DMS79 (cell line): ENCODE measurements at places on chromosomes 5 and 9.

DNA sequence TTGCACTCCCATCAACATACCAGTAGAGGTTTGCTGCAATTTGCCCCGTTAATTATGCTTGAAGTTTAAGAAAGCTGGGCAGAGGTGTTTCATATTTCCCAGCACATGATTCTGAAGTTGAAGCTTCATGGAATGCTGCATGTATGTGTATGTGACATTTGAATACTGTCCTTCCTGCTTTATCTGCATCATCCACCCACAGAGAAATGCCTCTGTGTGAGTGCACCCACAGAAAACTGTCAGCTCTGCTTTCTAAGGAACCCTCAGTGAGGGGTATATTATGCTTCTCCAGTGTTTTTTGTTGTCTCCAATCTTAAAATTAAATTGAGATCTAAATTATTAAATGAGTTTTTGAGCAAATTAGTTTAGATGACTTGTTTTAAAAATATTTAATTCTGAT is 358.1 kb upstream of the PIK3R1 start:
- DNase-seq, result no peak

DNA sequence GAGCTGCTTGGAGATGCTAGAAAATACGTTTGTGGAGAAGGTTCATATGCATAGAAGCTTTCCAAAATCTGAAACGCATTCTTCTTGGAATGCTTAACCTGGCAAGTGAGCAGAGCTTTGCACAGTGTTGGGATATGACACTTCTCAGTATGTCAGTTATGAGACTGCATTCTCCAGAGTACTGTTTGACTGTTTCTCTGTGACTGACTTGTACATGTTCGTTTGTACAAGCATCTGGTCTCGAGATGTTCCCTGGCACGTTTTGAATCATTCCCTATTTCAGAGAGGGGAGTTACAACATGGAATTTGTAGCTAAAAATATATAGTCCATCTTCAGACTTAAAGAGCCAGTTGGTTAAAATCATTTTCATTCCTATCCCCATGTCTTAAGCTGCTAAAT is 272.4 kb downstream of the ARRDC3 start:
- DNase-seq, result no peak

DNA sequence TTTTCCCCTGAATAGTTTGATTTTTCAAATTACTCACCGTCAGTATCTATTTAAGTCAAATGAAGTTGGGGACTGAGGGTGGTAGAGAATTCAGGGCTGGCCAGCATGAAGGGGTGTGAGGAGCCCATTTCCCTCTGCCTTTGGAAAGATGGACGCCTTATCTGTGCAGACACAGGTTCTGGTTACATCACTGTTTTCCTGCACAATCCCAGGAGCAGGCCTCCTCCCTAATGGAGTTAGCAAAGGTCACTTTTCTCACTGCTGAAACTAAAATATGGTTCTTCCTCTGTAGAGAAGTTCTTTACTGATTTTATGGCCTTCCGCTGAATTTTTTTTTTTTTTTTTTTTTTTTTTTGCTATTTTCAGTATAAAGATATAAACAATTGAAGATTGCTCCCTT is 69.1 kb downstream of the FOXD1 start:
- no peak for DNase-seq

- no peak for DNase-seq
These were observed 4.7 kb upstream of the PPP1R26 start for GRCh38 chr9:135474915-135475314.

- DNase-seq, result no peak
These were observed 41.6 kb downstream of the ADAMTS12 start for GRCh38 chr5:33850100-33850594.

DNA sequence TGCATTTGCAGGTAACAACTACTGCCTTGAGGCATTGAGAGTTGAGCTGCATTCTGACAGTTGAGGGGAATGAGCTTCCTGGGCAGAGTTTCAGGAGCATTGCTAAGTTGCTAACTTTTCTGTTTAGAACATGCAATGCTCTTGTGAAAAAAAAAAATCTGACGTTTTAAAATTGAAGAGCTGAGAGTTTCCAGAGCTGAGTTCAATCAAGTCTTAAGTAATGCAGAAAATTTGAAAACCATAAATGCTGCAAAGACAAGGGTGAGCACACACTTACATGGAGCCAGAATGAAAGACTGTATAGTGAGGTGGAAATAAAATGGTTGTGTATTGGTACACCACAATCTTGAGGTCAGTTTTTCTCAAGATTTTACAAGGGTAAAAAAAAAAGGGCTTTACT is 166.0 kb downstream of the GABRB2 start:
- no peak for DNase-seq

GRCh38 chr5:132915681-132916080 is 42.2 kb downstream of the LEAP2 start:
- DNase-seq, result no peak

DNA sequence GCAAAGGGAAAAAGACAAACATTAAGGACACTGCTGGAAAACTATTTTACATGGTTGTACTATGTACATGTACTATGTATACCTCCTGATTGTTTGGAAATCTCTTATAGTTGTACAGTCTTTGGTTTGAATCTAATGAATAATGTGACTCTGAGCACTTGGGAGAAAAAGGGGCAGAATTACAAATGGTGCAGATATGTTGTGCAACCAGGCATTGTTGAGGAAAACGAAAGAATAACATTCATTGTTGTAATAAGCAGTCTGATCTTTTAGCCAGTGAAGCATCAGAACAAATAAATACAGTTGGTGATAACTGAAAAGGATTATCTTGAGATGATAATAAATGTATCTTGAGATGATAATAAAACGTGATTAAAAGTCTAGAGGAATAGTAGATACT is 87.2 kb downstream of the CSNK1G3 start:
- DNase-seq, result no peak

GRCh38 chr9:137365056-137365455 is 57.9 kb downstream of the EXD3 start:
- DNase-seq, result no peak

- DNase-seq, result no peak
These were observed 67.8 kb downstream of the ENTREP1 start for GRCh38 chr9:69392826-69393225.

GRCh38 chr9:69388596-69388995 is 63.6 kb downstream of the ENTREP1 start:
- no peak for DNase-seq

DNA sequence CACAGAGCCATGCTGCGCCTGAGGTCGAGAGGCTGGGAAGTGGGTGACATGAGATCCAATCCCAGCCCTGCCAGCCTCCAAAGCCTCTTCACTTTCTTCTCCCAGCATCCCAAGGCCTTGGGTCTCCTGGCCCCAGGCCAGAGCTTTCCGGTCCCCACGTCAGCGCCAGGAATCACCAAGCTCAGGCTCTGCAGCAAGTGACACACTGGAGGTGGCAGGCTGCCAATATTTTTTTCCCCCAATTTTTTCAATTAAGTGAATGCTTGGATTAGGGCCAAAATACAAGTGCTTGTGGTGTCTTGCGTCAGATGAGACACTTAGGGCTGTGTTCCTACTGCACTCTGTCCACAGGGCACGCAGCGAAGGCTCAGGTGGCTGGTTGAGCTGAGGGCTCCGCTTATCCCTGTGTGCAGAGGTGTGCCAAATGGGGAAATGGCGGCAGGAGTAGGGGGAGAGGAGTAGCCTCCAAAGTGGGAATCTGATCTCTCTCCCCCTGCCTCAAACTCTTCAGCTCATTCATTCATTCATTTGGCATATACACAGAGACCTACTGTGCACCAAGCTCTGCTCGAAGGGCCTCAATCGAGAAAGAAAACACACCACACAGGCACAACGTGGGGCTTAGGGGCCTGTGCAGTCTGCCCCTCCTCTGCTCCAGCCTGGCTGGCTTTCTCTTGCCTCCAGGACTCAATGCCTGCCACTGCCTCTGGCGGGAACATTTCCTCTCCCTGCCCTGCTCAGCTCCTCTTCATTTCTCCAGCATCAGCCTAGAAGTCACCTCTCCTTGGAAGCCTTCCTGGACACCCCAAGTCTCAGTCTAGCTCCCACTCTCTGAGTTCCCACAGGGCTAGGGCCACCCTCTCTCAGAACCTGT is 16.6 kb downstream of the SH3PXD2B start:
- DNase-seq, result peak; percentile 96

DNA sequence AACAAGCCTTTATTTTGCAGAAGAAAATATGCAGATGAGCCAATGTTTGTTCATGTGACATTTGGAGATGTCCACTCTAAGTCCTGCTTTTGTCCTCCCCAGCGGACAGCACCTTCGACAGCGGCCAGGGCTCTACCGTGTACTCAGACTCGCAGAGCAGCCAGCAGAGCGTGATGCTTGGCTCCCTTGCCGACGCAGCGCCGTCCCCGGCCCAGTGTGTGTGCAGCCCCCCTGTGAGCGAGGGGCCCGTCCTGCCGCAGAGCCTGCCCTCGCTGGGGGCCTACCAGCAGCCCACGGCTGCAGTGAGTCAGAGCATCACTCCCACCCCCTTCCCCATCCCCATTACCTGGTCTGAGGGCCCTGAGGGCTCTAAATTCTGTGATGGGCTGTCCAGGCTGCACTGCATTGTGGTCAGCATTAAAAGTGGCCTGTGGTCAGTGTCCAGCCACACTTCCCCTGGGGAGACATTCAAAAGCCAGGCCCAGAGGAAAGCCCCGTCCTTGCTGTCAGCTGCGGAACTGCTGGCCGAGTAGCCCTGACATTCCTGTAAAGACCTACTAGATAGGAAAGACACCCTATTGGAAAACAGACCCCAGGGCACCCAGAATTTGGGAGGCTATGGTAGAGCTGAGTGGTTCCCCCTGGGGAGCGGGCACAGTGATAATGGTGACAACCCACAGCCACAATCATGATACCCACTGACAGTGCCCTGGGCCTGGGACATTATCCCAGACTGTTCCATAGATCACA is 69.0 kb downstream of the WNK2 start:
- DNase-seq, result no peak

- DNase-seq, result no peak
These were observed 140.2 kb upstream of the SGCD start for GRCh38 chr5:156186760-156187159.

DNA sequence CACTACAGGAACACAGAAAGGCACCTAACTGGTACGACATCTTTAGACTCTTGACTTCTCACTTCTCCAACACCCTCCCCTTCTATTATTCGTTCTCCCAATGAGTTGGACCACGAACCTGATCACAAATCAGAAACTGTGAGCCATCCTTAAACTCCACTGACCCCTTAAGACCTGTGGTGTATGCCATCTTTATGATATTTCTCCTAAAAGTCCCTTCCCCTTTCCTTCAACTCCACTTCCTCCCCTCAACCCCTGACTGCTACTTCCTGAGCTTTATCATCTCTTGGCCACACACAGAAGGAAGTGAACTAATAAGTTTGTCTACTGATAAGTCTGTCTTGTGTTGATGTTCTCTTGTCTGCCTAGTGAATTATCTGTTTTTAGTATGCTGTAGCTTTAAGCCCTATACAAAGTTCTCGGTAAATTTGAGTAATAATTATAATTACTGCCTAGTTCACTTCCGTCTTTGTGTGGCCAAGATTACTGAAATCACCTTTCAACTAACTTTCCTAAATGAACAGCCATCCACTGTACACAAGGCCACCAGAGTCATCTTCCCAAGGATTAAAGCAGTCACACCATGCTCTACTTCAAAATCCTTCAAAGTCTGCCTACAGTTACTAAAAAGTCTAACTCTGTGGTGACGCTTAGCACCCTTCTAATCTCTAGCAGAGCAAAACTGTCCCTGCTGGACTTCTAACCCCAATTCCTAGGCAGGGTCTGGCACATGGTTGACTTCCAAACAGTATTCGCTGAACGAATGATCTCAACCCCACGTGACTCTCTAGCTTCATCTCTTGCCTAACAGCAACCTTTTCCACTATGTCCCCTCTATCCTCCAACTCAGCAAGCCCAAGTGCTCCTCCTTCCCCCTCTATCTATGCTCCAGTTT is 23.2 kb downstream of the ELOVL7 start:
- no peak for DNase-seq

DNA sequence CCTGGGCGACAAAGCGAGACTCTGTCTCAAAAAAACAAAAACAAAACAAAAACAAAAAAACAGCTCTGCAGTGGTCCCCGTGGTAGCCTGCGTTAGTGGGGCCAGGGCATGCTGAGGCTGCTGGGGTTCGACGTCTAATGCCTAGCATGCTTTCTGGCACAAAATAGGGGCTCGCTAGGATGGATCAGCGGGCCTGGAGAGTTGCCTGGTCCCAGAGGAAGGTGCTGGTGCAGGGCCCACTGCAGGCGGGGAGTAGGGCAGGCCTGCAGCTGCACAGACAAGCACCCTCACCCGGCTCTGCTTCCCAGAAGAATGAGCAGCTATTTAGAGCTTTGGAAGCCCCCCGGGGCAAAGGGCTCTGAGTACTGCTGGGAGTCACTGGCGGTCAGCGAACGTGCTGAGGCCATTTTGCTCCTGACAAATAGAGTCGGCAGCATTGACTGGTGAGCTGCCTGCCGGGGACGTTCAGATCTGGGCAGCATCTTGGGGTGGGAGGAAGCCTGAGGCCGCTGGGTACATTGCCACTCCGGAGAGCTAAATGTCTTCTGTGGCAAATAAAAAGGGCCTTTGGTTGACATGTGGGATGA is 126.7 kb downstream of the OLFM1 start:
- no peak for DNase-seq

DNA sequence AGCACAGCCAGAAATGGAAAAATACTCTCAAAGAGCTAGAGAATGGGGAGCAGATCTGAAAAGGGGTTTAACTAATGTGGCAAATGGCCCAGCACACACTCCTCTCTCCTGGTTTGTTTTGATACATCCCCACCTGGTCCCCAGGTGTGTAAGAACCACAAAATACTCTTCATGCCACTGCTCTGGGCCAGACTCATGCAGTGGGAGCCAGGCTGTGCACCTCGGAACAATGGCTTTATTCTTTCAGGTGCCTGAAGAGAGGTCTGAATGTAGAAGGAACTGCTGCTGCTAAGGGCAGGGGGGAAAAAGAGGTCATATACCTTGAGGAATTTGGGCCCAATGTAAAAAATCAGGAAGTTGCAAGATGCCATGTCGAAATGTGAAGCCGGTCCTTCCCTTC is 123.9 kb upstream of the ADAMTSL1 start:
- DNase-seq, result no peak

GRCh38 chr9:114968671-114969070 is 38.3 kb upstream of the TNFSF8 start:
- DNase-seq, result peak; percentile 56

DNA sequence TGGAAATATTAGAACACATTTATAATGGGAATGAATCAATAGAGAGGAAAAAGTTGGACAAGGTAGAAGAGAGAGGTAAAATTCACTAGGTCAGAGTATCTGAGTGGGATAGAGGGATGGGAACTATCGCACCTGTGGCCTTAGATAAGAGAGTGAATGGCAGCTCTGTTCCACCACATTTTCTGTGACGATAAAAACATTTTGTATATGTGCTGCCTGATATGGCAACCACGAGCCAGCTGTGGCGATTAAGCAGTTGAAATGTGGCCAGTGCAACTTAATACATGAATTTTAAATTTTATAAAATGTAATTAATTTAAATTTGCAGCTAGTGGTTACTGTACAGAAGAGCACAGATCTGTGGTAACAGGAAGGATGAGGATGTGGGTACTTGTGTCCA is 46.7 kb downstream of the ZNF354A start:
- DNase-seq, result no peak

DNA sequence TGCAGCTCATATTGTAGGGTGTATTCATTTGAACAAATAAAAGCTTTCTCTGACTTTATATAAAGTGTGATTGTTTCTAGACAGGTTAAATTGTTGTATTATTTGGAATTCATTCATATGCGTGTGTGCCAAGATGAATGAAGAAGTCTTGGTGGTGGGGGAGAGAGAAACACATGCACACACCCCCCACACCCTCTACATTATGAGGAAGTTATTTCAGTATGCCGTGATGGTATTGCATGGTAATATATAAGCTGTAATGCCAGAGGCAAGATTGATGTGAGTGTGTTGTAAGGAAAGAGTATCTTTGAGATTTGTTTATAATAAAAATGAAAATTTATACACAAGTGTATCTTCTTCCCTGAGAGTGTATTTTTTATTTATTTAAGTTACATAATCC is 71.0 kb downstream of the IPO11 start:
- DNase-seq, result no peak

GRCh38 chr9:74498621-74499095 is 1.5 kb downstream of the RORB start:
- DNase-seq, result no peak
